ENCODE measurements at places on chromosomes 16 and 17.

DNA sequence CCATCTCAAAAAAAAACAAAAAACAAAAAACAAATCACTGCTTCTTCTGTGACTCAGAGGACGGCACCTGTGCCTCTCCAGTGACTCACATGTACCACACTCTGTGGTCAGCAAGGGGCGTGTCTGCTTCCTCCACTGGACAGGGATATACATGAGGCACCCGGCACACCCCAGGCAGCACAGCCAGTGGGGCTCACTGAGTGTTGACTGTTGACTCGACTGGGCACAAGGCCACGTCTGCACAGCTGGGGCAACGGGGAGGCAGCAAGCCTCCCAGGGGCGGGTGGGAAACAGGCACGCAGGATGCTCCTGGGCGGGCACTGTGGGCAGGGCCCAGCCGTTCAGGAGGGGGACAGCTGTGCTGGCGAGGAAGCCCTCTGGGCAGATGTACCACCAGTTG, 64.1 kb downstream of the TIMM22 start:
- DNase-seq, result no peak

DNA sequence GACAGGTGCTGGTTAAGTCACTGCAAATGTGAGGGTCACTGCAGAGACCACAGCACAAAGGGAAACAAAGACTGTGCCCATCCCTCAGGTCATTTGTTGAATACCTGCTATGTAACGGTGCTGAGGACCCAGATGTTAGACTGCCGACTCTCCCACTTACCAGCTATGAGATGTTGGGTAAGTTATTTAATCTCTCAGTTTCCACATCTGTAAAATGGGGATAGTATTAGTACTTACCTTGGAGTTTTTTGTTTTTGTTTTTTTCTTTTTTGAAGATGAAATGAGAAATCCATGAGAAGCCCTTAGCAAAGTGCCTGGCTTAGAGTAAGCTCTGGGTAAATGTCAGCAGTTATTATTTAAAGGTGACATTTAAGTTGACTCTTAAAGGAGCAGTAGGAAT, 50.5 kb upstream of the PMFBP1 start:
- DNase-seq, result no peak

- peak; percentile 87 for DNase-seq
These were observed at the start of gene GPATCH8 for GRCh38 chr17:44503147-44504029. TSS of gene GPATCH8 (minus strand) at chr17:44503406. CDS start at chr17:44503370, 36 bp downstream.

DNA sequence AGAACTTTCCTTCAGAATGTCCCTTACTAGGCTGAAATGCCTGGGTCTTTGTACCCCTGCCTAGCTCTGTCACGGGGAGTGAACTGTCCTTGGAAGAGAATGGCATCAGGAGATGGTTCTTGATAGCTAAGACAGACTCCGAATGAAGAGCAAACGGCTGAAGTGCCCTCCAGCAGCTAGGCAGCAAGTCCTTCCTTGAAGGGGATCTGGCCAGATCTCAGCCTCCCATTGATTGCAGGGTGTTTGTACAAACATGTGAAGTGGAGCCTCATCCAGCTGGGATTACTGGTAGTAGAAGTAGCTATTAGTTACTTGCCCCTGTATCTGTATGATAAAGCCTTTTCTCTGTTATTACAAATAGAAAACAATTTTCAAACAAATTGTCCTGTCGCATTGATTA, 30.9 kb downstream of the LRRC36 start:
- DNase-seq, result no peak

DNA sequence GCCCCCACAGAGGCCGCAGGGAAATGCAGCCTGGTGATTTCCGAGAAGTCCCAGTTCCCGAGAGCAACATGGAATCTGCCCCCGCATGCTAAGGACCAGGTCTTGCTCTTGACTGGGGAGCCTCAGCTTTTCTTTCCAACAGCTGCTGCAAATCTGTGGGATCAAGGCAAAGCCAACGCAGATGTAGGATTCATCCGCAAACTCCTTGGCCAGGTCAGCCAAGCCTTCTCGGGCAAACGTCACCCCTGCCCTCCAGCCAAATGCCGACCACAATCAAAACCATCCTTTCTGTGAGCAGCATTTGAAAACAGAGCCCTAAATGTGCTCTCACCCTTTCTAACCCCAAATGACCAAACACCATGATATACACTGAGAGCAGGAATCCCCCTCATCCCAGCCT, 54.0 kb downstream of the MRM3 start:
- no peak for DNase-seq

GRCh38 chr16:74503412-74503811, 82.1 kb upstream of the CLEC18B start:
- DNase-seq, result no peak

- DNase-seq, result no peak
These were observed 43.5 kb upstream of the FOXF1 start for GRCh38 chr16:86466696-86467406.

- DNase-seq, result no peak
These were observed 49.0 kb upstream of the AKAP1 start for GRCh38 chr17:57035971-57036481.

- DNase-seq, result no peak
These were observed 18.6 kb downstream of the HNF1B start for GRCh38 chr17:37726248-37726647.

GRCh38 chr16:71230122-71230845, at the start of gene HYDIN:
TSS of gene HYDIN (minus strand) at chr16:71230722. CDS start at chr16:71186895, 43,827 bp downstream.
- no peak for DNase-seq

DNA sequence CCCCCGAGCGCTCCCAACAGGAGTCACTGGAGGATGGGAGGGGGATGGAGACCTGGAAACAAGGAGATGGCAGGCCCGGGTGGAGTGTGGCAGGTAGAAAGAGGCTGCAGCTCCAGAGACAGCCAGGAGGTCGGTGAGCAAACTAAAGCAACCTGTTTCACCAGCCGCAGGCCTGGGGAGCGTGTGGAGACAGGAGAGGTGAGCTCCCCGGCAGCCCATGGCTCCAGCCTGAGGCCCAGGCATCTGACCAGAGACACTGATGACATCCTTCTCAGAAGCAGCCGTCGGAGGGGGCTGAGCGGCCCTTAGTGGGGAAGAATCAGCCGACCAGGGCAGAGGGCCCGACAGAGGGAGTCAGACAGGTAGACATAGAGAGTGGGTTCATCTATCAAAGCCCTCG, 165.1 kb downstream of the ZNF423 start:
- DNase-seq, result no peak

GRCh38 chr17:77429969-77430752, 289.4 kb downstream of the SEC14L1 start:
- peak; percentile 61 for DNase-seq

DNA sequence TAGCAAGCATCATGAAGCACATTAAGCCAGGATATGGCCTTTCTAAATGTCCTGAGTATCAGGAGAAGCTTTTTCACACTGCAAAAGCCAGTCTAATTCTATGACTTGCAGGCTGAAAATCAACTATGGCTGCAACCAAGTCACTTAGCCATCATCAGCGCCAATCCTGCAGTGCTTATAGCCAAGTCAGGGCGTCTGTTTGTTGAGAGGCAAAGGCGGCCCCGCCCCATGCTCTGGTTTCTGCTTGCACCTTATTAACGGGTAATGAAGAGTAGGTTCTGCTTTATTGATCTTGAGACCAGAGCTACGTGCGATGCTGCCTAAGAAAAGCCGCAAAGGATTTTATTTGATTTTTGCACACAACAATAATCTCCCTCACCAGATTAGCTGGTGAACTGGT, 88.4 kb downstream of the CDH13 start:
- DNase-seq, result no peak

DNA sequence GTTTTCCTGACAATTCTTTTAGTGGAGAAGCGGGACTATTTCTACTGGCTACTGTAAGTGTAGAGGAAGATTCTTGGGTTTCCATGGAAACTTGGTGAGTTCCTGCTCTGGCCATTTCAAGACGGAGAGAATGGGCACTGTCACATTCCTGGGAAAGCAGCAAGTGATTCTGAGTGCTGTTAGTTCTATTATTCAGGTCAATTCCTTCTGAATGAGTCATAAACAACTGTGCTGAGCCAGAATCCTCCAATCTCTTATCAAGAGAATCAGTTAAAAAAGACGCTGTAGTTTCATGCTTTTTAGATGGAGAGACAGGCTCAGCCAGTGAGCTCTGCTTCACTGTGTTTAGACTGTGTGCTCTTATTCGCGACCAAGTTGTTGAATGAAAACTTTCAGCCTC, 19.6 kb downstream of the AKAP10 start:
- no peak for DNase-seq

DNA sequence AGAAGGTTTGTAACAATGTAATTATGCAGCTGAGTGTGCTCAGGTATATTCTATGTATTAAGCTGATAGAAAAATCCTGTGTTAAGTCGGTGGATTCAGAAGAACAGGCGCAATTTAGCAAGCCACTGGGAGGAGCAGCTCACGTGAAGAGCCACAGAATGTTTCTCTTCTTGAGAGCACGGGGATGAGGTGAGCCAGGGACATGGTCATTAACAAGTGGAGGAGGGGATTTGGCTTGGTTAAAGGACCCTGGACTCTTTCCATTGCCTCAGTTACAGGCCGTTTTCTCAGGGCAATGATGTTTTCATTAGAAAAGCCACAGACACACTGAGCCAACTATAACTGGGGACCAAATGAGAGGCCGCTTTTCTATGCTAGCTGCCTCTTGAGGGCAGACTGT, 178.7 kb downstream of the SNX29 start:
- no peak for DNase-seq

DNA sequence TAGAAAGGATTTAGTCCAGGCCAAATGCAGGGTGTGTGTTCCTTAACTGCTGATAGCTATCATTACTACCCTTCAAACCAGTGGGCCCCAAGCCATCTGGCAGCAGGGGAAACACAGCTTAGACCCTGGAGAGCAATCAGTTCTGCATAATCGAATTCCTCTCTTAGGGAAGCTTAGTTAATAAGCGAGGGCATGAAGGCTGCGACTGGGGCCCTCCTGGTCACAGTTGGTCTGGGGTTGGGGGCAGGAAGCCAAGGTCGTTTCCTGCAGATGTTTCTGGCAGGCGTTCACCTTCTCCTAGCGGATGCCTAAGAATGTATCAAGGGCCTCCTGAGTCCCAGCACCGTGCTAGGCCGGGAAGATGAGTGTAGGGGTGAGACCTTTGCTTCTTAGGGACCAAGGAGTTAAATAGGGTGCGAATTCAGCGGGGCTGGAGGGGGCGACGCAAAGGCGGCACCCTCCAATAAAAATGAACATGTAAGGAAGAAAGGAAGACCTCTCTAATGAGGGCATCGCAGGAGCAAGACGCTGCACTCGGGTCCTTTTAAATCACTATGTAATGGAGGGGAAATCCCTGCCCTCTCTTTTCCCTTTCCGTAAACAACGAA, 16.5 kb upstream of the EEF2K start:
- no peak for DNase-seq

- no peak for DNase-seq
These were observed 119.3 kb downstream of the PRKCB start for GRCh38 chr16:23955088-23955487.

GRCh38 chr16:15865742-15866141, 8.9 kb upstream of the MYH11 start:
- no peak for DNase-seq

- no peak for DNase-seq
These were observed 22.1 kb downstream of the MAP1LC3B start for GRCh38 chr16:87414251-87414680.

DNA sequence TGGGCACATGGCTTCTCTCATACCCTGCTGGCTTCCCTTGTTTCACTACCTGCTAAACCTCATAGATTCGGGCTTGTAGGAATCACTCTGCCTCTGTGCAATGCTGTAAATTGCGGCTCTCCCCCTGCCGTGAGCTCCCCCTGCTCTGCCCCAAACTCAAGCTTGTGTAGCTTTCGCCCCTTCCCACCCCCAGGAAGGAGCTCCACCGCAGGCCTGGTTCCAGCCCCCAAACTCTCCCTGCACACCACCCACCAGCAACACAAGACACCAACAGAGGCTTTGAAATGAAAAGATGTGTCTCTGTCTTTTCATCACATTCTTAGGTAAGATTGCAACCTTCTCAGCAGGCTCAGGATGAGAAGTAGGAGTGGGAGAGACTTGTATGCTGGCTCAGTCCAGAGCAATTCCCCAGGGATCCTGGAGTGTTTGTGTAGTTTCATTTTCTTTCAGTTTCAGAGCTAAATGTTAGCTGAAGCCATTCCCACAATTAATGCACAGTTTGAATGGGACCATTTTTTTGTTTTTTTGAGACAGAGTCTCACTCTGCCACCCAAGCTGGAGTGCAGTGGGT, 14.2 kb downstream of the CX3CL1 start:
- no peak for DNase-seq

Data from stimulated activated CD4-positive, alpha-beta T cell treated with anti-CD3 and anti-CD28 coated beads, TNF-alpha, amount 100 ng/mL, for 1 hour (primary cell).